ENCODE measurements at places on chromosomes 12 and 14.

DNA sequence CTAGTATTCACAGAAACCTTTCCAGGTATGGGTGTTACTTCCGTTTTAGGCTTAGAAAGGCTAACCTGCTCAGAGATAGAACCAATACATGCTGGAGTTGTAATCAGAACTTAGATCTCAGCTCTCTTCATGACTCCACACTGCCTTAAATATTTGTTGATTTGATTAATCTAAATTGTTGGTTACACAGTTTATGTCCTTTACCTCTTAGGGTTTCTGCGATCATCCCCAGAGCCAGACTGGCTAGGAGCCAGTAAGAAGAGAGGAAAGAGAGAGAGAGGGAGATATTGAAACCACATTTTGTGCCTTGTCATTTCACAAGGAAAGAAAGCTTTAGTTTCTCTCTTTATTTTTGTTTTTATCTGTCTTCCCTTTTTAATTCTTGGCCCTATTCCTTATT is 16.8 kb upstream of the MGP start:
- no peak for DNase-seq

DNA sequence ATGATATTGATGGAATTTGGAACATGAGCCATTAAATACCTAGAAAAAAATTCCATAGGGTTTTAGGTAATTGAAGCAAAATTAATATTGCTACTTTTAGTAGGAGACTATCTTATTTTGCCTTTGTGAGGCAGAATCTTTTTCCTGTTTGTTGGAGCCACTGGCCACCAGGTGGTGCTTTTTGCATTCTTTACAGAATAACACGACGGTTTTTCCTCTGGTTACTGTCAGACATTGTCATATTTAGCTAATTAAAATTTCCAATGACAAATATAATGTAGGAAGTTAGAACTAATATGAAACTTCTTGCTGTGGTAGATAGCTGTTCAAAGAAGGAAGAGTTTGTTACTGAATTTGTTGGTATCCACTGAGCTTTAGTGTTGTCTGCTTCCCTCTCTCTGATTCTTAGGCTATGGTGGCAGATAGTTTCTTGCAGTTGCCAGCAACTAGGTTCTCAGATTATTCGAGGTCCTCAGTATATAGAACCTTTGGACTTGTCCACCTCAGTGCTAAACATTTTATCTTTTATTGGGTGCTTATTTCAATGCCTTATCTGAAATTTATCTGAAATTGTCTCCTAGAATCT is 25.7 kb downstream of the RAB21 start:
- peak; percentile 19 for DNase-seq

DNA sequence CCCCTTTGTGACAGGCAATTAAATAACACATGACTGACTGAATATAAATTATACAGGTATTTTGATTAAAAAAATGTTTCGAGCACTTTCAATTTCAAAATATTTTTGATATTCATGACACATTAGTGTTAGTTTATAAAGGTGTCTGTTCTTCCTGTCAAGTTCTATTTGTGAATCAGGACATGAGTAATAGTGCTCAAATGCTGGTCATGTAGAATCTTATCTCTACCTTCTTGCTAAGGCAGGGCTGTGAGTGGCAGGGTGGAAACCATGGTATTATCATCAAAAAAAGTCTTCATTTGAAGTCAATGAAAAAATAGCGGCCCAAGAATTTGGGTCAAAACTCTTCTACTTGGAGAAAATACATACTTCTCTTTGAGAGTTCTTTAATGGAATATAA is 250.2 kb downstream of the DACT1 start:
- DNase-seq, result no peak

- peak; percentile 19 for DNase-seq
Observed at GRCh38 chr14:103606963-103607668, 21.9 kb upstream of the KLC1 start.

DNA sequence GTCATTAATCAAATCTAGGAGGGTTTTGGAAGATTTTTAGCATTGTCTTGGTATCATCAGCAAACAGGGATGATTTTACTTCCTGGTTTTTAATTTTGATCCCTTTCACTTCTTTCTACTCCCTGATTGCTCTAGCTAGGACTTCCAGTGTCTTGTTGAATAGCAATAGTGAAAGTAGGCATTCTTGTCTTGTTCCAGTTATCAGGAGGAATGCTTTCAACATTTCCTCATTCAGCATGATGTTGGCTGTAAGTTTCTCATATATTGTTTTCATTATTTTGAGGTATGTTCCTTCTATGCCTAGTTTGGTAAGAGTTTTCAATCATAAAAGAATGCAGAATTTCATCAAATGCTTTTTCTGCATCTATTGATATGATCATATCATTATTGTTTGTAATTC is 244.2 kb upstream of the CLEC14A start:
- DNase-seq, result no peak

DNA sequence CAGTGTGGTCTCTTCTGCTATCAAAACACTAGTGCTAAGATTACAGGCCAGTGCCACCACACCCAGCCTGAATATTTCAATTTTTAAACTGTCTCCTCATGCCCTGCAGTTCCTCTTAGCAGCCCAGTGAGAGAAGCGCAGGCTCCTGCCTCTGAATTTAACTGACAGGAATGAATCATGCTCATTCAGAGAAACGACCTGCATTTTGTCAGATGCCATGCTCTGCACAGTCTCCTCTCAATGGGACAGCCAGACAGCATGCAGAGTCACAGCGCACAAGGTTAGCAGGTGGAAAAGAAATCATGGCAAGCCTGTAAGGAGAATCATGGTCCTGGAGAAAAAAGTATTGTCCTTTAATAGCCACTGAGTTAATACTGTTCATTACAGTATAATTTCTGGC is 691.0 kb upstream of the SEL1L start:
- DNase-seq, result no peak

DNA sequence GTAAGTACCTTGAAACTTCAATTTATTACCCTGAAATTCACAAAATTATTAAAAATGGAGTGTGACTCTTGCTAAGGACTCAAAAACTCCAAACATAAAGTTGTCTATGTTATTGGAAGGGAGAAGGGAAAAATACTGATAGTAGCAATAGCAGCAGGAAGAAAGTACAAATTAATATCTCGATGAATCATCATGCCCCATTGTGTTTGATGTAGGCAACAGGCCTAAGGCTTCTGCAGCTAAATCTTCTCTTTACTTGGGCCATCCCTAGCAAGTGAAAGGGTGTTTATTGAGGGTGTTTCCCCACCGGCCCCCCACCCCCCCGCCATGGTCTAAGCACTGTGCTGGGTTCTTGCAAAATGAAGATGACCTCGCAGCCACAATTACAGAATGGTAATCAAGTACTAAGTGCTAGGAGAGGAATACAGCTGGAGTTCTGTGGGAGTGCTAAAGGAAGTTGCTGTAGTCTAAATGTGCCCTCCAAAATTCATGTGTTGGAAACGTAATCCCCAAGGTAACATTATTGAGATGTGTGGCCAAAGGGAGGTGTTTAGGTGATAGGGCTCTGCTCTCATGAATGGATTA is 76.5 kb downstream of the SNAPC1 start:
- DNase-seq, result no peak

- no peak for DNase-seq
Observed at GRCh38 chr14:96681829-96682228, 115.4 kb upstream of the VRK1 start.

DNA sequence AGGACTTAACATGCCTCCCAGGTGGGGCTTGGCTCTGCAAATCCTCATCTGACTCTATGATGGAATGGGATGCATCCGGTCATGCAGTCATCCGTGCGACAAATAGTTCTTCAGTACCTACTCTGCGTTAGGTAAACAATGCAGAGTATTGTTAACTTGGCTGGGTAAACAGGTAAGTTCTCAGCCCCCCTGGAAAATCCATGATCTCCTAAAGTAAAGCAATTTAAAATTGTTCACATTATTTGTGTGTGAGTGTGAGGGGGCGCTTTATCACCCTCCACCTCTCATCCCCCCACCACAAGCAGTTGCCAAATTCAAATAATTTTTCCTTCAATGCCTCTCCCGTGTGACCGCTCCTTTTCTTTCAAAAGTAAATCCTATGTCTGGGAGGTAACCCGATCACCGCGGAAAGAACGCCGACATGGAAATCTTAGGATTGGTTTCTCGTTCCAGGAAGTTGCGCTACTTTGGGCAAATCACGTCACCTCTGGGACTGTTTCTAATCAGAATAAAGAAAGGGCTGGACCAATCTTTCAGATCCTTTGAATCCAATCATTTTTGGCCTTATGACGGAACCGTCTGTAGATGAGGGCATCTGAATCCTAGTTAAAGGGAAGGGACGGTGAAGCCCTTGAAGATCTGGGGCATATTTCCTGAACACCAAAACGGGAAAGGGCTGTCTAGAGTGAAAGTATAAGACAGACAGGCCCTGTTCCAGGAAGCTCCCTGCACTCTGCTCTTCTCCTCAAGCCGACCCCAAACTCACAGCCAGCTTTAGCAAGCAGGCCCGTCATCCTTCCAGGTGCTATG is 44.0 kb upstream of the SINHCAF start:
- no peak for DNase-seq

DNA sequence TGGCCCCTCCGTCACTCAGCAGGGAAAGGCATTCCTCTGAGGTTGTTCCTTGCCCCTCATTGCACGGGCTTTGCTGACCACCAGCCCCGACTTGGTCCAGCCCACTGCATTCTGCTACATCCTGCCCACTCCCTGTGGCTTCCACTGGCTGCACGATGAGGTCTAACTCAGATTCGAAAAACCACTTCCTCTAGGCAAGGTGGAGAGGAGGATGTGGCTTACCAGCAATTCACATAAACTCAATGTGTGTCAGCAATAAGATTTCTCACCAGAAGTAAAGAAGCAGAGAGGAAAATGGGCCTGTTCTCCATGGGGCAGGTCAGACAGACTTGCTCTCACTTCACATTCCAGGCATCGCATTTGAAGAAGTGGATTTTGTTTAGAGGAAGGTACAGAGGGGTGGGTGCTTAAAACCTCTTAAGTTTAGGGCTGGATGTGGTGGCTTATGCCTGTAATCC is 14.7 kb downstream of the GPR68 start:
- DNase-seq, result no peak

- DNase-seq, result no peak
Observed at GRCh38 chr12:48118284-48118871, 786 bp upstream of the PFKM start.

GRCh38 chr12:93099792-93100191 is 170.7 kb upstream of the EEA1 start:
- DNase-seq, result no peak

DNA sequence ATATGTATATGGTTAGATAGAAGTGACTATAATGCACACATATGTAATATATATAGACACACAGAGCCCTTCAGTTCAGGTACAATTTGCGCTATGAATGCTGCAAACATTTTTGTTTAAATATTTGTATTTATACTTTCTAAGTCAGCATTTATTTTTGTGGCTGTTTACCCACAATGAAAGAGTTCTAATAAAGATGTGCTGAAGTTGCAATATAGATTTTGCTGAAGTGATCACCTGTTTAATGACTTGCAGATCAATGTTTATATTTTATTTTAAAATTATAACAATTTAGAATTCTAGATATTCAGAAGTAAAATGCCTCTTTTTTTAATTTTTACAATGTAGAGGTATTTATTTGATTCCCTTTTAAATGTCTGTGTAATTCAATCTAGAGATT is 3.5 kb downstream of the FOXG1 start:
- no peak for DNase-seq

DNA sequence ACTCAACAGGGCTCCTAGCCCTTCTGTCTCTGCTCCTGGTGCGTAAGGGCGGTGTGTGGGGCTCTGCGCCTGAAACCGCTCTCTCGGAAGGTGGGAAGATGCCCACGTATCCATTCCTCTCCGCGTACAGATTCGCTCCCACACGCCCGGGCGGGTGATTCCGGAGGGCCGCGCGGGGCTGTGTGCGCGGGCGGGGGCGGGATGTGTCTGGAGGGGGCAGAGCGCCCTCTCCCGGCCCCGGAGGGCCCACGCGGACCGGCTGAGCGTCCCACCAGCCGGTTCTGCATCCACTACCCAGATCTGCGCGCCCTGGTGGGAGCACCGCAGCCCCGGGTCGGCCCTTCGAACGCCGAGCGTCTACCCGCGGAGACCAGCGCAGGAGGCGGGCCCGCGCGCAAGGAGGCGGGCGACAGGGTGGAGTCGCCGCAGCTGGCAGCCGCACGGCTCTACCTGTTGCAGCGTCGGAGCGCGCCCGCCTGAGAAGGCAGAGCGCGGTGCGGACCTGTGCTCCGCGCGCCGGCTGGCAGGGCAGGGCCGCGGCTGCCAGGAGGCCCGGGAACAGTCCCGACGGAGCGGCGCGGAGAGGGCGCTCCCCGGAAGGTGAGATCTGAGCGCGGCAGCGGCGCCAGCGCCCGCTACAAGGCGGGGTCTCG is 1.4 kb upstream of the KCNK13 start:
- DNase-seq, result no peak

DNA sequence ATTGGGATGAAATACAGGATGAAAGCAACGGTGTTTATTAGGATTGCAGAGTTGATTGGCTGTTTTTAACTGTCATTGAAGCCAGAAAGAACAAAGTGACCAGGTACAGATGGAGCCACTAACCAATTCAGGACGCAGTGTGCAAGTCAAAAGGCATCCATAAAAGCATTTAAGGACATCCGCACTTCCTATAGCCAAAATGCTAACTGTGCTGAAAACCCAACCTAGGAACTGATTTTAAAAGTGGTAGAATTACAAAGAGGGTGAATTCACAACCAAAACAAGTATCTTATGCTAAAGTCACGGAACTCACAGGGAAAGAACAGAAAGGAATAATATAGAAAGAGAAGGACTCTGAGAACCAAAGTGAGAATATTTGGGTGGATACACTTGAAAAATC is 63.1 kb upstream of the FOXG1 start:
- DNase-seq, result no peak
